Stimulated activated effector memory CD8-positive, alpha-beta T cell treated with anti-CD3 and anti-CD28 coated beads, Interleukin-12 subunit alpha, Interleukin-12 subunit beta, amount 100 ng/mL, for 72 hours (primary cell): ENCODE measurements at places on chromosomes 5 and 9.

DNA sequence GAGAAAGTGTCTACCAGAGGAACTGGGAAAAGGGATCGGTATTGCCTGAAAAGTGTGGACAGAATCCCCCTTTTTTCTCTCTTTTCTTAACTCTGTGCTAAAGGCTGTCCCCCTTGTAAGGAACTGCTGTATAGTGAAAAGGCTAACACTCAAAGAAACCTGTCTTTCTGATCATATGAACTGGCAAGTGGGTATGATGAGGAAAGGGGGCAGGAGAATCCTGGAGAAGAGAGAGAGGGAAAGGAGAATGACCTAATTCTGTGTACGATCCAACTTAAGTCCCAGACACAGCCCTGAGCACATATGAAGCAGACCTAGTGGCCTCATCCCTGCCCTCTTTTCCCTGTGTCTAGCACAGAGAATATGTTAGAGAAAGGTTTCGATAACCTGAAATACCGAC, 967 bp downstream of the ANKRD31 start:
- DNase-seq: no peak

DNA sequence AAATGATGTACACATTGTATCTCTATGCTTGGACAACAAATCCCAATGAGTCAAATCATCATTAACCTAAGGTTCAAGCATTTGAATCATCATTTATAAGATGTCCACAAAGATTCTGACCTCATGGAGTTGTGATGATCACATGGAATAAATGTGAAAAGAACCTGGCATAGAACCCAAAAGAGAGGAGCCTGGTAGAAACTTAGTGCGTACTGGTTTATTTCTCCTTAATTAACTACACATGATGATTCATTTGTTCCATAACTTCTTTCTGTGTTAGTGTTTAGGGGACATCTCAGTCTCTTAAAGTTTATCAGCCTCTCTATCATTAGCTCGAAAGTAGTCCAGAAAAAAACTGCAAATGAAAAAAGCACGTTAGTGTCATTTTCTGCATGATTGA, 411.6 kb downstream of the BRINP1 start:
- DNase-seq: no peak

DNA sequence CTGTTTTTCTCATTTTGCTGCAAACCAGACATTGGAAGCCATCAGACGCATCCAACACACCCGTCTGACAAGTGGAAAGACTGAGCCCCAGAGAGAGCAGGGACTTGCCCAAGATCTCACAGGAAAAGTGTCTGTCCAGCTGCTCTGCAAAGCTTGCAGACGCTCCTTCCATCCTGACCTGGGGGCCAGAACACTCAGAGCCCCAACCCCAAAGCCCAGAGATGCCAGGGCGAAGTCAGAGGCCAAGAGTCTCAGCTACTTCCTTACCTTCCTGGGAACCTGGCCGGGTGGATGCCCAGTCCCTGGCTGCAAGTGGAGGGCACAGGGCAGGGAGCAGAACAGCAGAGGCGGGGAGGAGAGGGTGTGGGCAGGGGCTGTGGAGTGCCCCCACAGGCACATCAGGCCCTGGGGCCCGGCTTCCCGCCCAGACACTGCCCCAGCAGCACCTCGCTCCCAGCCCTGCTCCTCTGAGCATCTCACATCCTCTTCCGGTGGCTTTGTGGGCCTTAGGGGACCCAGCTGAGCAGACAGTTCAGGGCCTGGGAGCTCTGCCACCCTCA, 9.7 kb upstream of the RALGDS start:
- DNase-seq: peak; percentile 81

- DNase-seq: no peak
Measured at GRCh38 chr5:98770209-98770910, 3.1 kb upstream of the RGMB start.

GRCh38 chr9:97510797-97511654, 9.6 kb downstream of the TMOD1 start:
- peak; percentile 77 for DNase-seq

GRCh38 chr5:15585841-15586591, 86.0 kb downstream of the FBXL7 start:
- no peak for DNase-seq

DNA sequence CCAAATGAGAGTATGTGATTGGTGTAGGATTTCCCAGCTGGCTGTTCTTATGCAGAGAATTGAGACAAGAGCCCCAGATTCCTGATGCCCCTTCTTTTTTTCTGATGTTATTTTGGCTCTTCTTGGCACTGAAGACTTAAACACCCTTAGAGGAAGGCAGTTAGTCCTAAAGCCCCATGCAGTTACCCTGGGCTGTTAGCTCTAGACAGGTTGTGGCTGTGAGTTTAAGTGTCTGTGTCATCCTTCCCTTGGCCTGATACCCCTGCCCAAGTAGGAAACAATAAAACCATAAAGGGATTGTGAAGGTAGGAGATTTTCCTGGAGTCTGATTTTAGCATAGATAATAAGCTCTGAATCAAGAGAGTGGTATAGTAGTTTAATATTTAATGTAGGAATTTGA, 13.2 kb downstream of the TNPO1 start:
- DNase-seq: no peak

- no peak for DNase-seq
Measured at GRCh38 chr5:176868731-176869130, 30.4 kb downstream of the HK3 start.

DNA sequence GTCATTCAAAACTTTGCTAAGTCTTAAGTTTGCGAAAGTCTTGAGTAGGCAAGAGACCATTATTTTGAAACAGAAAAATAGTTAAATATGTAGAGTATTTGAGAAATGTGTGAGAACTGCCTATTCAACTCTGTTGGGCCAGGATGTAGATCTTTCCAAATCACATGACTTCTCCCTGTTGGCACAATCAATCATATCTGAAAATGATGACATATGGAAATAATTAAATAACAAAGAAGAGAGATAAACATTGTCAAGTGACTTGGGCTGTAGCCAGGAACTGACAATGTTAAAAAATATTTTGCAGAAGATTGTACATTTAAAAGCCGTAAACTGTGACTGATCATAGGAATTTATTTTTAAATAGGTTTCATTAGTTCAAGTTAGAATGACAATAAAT, 104.6 kb upstream of the IL6ST start:
- no peak for DNase-seq

DNA sequence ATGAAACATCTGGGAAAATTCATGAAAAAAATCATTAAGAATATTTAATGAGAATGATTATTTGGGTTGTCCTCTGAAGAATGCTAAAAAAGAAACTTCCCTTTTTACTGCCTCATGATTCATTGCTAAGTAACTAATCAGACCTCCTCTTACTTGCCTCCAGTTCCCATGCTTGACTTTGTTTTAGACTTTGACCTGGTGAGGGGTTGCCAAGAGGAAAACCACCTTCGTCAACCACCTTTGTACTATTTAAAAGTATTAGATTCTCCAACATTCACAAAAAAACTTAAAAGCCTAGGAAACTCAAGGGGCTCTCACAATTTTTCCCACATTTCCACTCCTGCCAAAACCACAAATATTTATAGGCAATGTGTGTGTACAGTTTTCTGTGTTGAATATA, 115.2 kb upstream of the ST8SIA4 start:
- no peak for DNase-seq

DNA sequence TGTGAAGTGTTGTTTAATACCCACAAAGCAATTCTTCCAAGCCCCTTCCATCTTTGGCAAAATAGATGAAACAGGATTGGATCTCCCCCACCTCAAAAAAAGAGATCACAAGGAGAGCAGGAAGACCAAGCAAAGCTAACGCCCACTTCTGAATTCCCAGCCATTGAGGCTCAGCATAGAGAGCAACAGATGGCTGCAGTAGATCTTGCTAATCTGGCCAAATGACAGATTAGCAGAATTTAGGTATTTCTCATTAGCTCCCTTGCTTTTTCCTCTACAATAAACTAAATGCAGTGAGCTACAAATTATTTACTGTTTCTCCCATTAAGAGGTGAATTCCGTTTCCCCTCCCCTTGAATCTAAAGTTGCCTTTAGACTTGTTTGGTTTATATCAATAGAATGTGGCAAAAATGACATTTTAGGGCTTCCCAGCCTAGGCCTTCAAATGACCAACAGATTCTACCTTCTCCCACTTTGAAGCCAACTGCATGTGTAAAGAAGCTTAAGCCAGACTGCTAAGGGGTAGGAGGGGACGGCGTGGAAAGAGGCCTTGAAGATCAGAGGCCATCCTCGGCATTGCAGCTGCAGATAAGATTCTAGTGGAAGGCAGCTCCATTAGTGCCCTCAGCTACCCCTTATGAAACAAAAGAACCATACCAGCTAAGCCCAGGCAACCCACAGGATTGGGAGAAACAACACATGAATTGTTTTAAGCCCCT, 56.8 kb upstream of the CPEB4 start:
- DNase-seq: no peak

GRCh38 chr9:132792547-132792946, 85.5 kb downstream of the AK8 start:
- DNase-seq: no peak

DNA sequence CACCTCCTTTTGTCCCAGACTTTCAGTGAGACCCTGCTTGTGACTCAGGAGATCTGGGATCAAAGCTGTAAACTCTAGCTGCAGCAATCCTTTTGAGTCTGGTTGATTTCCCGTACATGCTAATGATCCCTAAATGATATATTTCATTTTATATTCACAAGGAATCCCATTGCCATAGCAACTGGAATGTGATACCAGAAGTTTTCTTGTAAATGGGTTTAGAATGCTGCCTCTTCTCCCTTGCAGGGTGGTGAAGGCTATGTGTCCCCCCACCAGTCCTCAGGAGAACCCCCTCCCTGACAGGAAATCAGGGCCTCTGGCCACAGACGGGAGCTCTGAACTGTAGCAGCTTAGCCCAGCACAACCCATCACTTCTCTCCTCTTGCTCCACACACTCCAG, 215.0 kb downstream of the FSTL4 start:
- no peak for DNase-seq

- DNase-seq: no peak
Measured at GRCh38 chr5:160492565-160492964, 70.9 kb downstream of the PTTG1 start.

- no peak for DNase-seq
Measured at GRCh38 chr5:128667152-128667551, 129.1 kb upstream of the FBN2 start.
